ENCODE measurements at places on chromosomes 6 and 20. TPM values are rescaled to one million over a fixed set of nuclear protein-coding genes. Genes with fewer than 3 reads are reported as not detected.

Gene MROH8
- 1.3 TPM for total RNA-seq

Gene GLYATL3
- not detected for total RNA-seq

Gene PHACTR3
- total RNA-seq: not detected

Gene NHSL1
- total RNA-seq: 2.6 TPM

Gene OOEP
- not detected for total RNA-seq

Gene TP53TG5
- not detected for total RNA-seq

Gene TBP
- 14.8 TPM for total RNA-seq

Gene FAM162B
- not detected for total RNA-seq

Gene TREML4
- total RNA-seq: not detected

Gene UST
- total RNA-seq: 3.3 TPM

Gene SNX21
- total RNA-seq: 10.9 TPM

Gene TUBB2B
- total RNA-seq: 13.4 TPM

Gene IRAK1BP1
- total RNA-seq: 0.72 TPM

Gene CNKSR3
- total RNA-seq: 5.0 TPM

Gene UBE2C
- total RNA-seq: 232 TPM
